NCI-H1930 (cell line): ENCODE measurements at places on chromosomes 3 and 15.

GRCh38 chr3:43153216-43154083 is 47.6 kb upstream of the POMGNT2 start:
- no peak for DNase-seq

- DNase-seq = no peak
These were observed 55.3 kb downstream of the FAM43A start for GRCh38 chr3:194740859-194741491.

- peak; percentile 14 for DNase-seq
These were observed 38.2 kb upstream of the FAM174B start for GRCh38 chr15:92693691-92694331.

- no peak for DNase-seq
These were observed 2.1 kb downstream of the TNK2 start for GRCh38 chr3:195905970-195906864.
